Stimulated activated CD4-positive, alpha-beta T cell treated with anti-CD3 and anti-CD28 coated beads, TNF-alpha, amount 100 ng/mL, for 4 hours (primary cell): ENCODE measurements at places on chromosomes 11 and 22.

- DNase-seq: no peak
These were observed 2.1 kb downstream of the ARAP1 start for GRCh38 chr11:72750086-72750485.

GRCh38 chr11:112871909-112872500 lies 89.2 kb upstream of the NCAM1 start:
- DNase-seq: no peak

GRCh38 chr11:118881228-118881627 lies 2.5 kb upstream of the CXCR5 start:
- DNase-seq: no peak

- DNase-seq: no peak
These were observed 113.8 kb downstream of the NECTIN1 start for GRCh38 chr11:119615003-119615881.

DNA sequence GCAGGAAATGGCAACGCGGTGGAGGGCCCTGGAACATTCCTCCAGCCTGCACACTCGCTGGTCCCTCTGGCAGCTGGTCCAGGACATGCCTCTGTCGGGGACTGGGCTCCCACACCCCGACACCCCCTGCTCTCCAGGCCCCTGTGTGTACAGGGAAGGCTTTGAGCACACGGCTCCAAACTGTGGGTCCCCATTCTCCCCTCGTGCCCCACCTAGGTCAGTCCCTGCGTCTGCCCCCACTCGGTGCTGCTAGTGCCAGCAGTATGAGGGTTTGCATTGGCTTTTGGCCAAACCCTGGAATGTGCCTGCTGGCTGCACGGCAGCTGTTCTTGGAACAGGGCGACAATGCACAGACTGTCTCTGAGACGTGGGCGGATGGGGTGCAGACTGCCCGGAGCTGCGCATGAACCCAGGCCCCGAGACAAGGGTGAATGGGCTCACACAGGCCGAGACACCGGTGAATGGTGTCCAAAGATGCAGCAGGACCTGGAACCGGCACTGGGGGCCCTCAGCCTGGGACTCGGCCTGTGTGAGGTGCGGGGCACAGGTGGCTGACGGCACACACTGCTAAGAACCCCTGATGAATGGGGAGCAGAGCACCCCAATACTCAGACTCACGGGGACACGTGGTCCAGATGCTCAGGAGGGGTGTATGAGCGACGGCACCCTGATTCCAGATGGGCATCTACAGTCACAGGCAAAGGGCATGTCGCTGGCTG lies 7.5 kb upstream of the SYT8 start:
- DNase-seq: no peak
